NCI-H1436 treated with DMSO at 0.1 percent for 48 hours (cell line): ENCODE measurements at places on chromosomes 4 and X.

DNA sequence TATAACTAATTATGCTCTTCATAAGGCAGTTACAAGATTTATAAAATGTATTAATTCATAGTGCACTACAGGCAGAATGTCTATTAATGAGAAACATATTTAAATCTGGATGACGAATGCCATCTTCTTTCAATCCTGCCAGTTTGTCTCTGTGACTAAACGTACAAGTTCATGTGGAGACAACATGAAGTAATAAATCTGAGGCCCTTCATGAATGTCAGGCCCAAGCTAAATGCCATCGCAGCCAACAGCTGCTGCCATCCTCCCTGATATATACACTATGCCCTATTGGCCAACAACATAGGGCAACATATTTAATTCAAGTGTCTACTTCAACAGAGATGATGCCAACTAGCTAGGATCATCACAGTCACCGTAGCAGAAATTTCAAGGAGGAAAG, 43.7 kb downstream of the TSPAN5 start:
- DNase-seq: no peak

GRCh38 chr4:23006756-23007155, 314.0 kb downstream of the GBA3 start:
- no peak for DNase-seq

DNA sequence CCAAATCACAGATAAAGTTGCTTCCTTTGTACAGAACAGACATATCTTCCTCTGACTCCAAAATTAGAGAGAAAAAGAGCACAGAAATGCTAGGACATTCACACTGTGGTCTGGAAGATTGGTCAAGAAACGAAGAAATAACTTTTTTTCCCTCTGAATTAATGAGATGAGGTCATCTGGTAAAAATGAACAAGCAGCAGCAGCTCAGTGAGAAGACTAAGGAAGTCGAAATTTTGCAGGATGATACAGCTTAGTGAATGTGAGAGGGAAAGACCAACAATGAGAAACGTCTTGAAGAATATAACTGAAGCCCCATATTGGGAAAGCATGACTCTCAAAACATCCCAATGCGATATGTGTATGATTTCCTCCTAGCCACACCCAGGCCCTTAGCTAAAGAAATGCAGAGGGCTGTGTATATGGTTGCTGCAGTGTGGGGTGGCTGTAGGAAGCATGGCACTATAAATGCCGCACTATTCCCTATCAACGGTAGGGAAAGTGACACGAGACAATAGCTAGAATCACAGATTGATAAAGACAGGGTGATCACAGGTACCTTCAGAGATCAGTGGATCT, 208.6 kb downstream of the VEGFC start:
- no peak for DNase-seq

DNA sequence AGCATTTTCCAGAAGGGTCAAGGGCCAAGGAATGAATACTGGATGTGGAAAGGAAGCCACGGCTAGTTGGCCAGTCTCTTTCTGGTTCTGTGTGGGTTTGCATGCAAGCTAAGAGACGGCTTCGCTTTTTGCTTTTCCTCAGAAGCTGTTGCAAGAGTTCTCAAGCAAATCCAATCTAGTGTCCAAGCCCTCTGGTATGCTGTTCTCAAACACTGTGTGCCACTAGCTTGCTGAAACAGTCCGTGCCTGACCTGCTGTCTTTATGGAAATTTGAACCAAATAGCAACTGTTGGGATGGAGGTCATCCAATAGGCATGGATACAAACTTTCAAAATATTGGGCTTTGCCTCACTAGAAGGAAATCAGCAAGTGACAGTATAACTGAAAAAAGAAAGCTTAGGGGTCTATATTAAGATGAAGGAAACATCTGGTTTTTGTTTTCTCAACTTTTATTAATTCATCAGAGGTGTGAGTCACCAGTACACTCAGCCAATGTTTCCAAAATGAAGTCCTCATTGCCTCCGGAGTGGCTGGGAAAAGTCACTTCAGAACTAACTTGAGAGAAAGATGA, 70.5 kb downstream of the SLC9A6 start:
- no peak for DNase-seq

DNA sequence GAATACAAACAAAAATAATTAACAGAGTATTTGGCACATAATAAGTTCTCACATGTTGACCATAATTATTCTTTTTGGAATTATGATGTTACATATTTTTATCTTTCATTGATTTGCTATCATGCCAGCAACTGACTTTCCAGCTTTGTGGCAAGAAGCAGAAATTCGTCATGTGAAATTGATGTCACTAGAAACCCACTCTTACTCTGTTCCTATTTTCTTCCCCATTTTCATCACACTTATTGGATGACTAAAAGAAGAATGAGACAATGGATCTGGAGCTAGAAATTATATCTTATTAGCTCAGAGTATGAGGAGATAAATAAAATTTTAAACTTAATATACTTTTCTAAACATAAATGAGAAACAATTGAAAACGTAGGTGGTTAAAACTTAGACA, 31.9 kb downstream of the EGF start:
- DNase-seq: no peak

GRCh38 chr4:115529126-115529525, 415.7 kb upstream of the NDST4 start:
- no peak for DNase-seq

DNA sequence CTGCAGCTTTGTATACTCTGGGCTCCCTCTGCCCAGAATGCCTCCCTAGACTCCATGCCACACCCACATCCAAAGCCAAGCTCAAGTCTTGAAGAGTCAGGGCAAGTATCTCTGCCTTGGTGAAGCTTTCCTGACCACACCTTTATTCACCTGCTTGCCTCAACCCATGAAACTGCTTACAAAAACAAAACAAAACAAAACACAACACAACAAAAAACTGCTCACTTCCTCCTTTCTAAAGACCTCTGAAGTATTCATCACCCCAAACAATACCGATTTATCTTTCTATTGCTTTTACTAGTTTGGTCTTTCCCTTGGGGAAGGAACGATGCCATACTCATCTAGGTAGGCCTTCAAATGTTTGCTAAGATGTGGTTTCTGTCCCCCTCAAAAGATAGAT, 45.0 kb downstream of the TMEM165 start:
- no peak for DNase-seq

GRCh38 chrX:96244955-96245354, 439.7 kb upstream of the DIAPH2 start:
- DNase-seq: no peak

DNA sequence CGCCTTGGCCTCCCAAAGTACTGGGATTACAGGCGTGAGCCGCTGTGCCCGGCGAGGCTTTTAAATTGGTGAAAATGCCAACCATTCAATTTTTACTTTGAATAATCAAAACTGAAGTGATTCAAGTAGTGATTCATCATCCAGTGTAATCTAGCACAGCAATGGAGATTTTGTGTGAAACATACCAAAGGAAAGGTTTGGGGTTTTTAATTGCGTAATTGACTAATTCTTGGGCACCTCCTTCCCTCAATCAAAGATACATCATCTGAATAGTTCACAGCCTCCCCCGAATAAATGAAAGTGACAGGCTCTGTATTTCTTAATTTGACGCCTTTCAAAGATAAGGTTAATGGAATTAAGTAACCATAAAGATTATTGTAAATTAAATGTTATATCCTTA, 69.0 kb downstream of the DMD start:
- DNase-seq: no peak

- DNase-seq: no peak
Measured at GRCh38 chrX:7346021-7346420, 198.1 kb upstream of the PUDP start.

DNA sequence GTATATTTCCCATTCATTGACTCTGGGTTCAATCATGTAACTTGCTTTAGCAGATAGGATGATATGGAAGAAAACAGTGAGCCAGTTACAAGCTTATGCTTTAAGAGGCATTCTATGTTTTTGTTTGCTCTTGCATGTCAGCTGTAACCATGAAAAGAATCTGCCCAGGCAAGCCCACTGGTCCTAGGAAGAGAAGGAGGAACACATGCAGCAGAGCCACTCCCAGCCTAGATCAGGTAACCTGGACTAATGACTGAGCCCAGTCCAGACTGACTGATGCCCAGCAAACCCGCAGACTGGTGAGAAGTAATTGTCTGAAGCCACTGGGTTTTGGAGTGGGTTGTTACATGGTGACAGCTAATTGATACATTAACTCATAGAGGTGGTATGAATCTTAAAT, 167.9 kb downstream of the COL4A6 start:
- DNase-seq: no peak

DNA sequence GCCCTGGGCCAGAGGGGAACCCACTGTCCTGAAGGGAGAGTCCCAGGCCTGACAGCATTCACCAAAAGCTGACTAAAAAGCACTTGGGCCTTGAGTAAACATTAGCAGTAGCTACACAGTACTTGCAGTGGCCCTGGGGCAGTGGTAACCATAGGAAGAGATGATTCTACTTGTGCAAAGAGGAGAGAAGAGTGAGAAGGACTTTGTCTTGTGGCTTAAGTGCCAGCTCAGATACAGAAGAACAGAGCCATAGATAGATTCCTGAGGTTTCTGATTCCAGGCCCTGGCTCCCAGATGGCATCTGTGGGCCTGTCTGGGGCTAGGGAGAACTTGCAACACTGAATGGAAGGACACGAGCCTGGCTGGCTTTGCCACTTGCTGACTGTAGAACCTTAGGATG, 100.5 kb downstream of the PTCHD1 start:
- DNase-seq: no peak

GRCh38 chrX:136260776-136261175, 9.6 kb upstream of the MAP7D3 start:
- no peak for DNase-seq

DNA sequence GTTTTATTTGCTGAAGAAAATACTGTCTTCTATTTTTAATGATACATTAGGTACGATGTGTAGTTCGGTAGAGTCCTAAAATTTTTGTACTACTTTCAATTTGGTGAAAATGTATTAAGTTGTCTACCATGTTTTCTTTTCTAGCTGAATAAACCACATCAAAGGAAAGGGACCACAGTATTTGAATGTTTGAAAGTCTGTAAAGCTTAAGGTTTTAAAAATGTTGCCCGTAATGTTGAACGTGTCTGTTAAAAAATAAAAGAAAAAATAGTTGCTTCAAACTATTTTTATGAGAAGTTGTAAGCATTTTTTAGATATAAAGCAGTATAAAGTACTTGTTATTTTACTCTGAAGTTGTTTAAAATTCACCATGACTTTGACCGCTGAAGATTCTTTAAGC, 3.2 kb downstream of the CDKN2AIP start:
- no peak for DNase-seq

GRCh38 chrX:107673933-107674479, 45.7 kb downstream of the PRPS1 start:
- DNase-seq: no peak

DNA sequence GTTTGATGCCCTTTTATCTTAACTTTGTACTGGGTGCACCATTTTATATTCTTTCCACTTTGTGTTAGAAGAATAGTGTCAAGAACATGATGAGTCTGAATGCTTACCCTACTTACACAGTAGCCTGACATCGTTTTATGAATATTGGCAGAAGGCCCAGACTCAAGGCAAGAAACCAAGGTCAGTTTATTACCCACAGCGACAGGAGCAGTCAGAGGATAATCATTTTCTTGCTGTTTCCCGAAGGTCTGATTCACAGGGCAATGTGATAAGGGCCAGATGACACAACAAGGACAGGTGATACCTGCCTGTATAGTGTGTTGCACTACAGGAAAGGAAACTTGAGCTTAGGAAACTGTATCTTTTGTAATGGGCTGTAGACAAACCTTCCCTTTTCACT, 417.4 kb downstream of the SPOCK3 start:
- DNase-seq: peak; percentile 56
